ENCODE measurements at places on chromosomes 6 and 20. TPM values are rescaled to one million over a fixed set of nuclear protein-coding genes. Genes with fewer than 3 reads are reported as not detected.

The TM9SF4 gene
- total RNA-seq: 36.8 TPM

The GRIK2 gene
- total RNA-seq: 0.28 TPM

The OXT gene
- not detected for total RNA-seq

The CST7 gene
- total RNA-seq: not detected

The NEDD9 gene
- 34.7 TPM for total RNA-seq

The CD83 gene
- total RNA-seq: 1.9 TPM

The AGER gene
- 1.5 TPM for total RNA-seq

The SLC17A9 gene
- 0.02 TPM for total RNA-seq

The ACTL10 gene
- not detected for total RNA-seq

The ASIP gene
- not detected for total RNA-seq

The CFB gene
- total RNA-seq: 3.3 TPM

The CST2 gene
- total RNA-seq: 0.53 TPM

The NKX2-2 gene
- total RNA-seq: not detected

The OOEP gene
- total RNA-seq: not detected

The TFAP2A gene
- 16.4 TPM for total RNA-seq

The EBF4 gene
- total RNA-seq: 2.7 TPM

The CTAGE9 gene
- not detected for total RNA-seq

The PROKR2 gene
- total RNA-seq: not detected

The GLP1R gene
- total RNA-seq: not detected

The PTK6 gene
- total RNA-seq: 2.7 TPM

The MUC21 gene
- total RNA-seq: not detected

The CASS4 gene
- 0.03 TPM for total RNA-seq

The RNF146 gene
- total RNA-seq: 9.8 TPM

The SEL1L2 gene
- not detected for total RNA-seq

The BTNL2 gene
- total RNA-seq: not detected

The DEFB124 gene
- not detected for total RNA-seq

The STMN3 gene
- 6.7 TPM for total RNA-seq

The OTOR gene
- total RNA-seq: not detected

The PRKN gene
- 0.07 TPM for total RNA-seq

The HSPA1A gene
- total RNA-seq: 157 TPM

The PNLDC1 gene
- not detected for total RNA-seq

The CDSN gene
- not detected for total RNA-seq

All from A549 treated with RU486 at 1 μM for 4 hours (cell line).